ENCODE measurements at places on chromosomes 4 and X. TPM values are rescaled to one million over a fixed set of nuclear protein-coding genes. Genes with fewer than 3 reads are reported as not detected.

- DNase-seq, result peak; percentile 42
Observed at GRCh38 chrX:29890646-29891200, 324.6 kb upstream of the MAGEB2 start.

GRCh38 chr4:67603310-67604028 lies 44.9 kb downstream of the STAP1 start:
- no peak for DNase-seq

AMTN gene
- total RNA-seq, result not detected

DNA sequence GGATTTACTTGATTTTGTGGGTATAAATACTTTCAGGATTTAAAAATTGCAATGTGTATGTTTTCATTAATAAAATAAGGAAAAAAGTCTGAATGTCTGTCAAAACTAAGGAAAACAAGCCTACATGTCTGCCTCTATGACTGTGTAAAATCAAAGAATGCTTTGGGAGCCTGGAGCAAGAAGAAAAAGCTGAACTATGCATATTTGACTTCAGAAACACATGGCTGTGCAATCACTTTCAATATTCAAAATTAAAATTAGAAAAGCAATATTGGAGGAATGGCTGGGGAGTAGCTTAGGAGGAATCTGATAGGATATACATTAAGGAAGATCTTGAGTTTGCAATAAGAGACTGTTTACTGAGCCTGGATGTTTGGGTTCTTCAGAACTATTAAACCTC lies 147.1 kb downstream of the ADAM29 start:
- DNase-seq, result no peak

GRCh38 chr4:89071311-89071710 lies 14.3 kb upstream of the FAM13A start:
- DNase-seq, result no peak

DNA sequence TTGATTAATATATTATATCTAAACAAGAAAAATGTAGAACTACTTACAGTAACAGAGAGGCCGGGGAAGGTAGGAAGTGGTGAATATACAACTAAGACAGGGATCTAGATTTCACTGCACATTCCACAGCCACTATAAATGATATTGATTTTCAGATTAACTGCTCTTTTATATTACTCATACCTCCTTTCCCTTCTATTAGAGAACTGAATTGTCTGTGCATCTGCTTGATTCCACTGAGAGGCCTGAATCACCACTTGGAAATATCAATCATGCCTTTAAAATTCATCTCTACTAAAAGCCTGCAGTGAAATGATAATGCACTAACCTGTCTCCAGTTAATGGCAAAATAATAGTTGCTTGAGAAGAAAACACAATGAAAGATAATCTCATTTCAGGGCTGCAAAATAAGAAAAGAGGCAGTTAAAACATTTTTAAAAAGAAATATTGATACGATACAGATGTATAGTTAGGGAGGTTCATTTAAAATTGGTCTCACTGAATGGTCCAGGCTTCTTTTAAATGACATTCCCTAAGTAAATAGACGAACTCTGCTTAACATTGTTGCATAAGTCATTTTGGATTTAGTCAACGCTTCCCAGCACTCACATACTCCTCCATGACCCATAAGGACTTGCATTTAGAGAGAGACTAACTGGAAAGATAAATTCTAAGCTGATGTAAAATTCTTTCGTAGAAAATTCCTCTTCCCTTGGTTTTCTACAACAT lies 3.8 kb downstream of the ANTXR2 start:
- peak; percentile 60 for DNase-seq

DNA sequence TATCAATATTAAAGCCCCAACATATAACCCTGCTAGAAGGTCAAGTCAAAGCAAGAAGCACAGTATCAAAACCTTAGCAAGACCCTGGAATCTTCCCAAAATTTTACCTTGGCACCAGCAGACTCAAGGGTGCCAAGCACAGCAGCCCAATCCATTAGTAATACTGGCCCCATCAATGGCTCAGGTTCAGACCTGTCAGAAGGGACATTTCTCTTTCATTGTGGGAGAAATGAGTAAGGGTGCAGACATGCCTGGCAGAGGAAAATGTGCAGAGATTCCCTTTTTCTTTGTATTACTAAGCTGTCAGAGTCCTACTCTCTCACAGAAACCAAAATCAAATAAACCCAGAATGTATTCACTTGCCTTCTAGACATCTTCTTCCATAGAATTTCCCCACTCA lies 203.9 kb downstream of the EVC2 start:
- DNase-seq, result no peak

STATH gene
- not detected for total RNA-seq

CPZ gene
- 13.4 TPM for total RNA-seq

DNA sequence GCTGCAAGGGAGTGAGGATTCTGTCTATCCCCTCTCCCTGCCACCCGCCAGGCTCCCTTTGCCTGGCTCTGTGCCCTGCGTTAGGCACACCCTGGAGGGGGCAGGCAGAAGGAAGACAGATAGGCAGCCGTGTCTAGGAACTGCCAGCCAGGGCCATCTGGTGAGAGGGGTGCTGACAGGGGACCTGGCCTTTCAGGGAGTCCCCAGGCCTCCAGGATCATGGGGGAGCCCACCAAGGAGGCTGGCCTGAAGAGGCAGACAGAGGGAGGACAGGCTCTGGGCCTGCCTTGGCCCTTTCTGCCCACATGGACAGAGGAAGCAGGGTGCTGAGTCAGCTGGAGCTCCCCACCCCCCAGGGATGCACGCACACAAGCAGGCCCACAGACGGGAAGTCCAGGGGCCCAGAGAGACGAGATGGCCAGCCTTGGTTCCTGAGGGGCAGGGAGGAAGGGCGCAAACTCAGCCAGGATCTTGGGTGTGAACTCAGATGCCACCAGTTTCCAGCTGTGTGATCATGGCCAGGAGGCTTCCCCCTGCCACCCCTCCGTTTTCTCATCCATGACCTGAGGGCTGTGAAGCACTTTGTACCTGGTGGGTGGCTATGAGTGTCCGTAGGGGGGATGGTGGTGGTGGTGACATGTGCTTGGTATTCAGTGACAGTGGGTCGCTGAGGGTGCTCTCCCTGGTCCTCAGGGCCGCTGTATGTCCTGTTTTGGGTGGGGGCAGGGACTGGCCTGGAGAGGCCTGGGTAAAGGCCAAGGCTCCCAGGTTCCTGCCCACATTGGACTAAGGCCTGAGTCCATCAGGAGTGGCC lies 1.8 kb downstream of the SH3BP2 start:
- DNase-seq, result peak; percentile 89

- no peak for DNase-seq
Observed at GRCh38 chr4:97300561-97300960, 842.7 kb downstream of the STPG2 start.

- DNase-seq, result no peak
Observed at GRCh38 chr4:18021470-18021719, 160 bp downstream of the LCORL start.

GABRQ gene
- total RNA-seq, result not detected

DNA sequence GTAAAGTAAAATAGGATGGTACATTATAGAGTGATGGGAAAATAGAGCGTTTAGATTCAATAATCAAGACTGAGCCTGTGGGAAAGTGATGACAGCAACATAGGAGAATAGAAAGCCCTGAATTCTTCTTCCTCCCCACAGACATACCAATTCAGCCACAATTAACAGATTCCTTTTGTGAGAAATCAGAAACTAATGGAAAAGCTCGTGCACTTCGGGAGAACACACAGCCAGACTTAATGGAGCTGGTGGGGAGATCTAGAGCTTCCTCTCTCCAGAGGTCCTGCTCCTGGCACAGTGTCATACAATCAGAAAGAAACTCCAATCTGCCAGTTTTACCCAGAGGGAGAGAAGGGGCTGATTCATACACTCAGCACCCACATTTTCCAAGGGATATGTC lies 676.3 kb upstream of the BOD1L1 start:
- DNase-seq, result no peak

- DNase-seq, result peak; percentile 23
Observed at GRCh38 chr4:55498051-55498450, 48.7 kb downstream of the CLOCK start.

DNA sequence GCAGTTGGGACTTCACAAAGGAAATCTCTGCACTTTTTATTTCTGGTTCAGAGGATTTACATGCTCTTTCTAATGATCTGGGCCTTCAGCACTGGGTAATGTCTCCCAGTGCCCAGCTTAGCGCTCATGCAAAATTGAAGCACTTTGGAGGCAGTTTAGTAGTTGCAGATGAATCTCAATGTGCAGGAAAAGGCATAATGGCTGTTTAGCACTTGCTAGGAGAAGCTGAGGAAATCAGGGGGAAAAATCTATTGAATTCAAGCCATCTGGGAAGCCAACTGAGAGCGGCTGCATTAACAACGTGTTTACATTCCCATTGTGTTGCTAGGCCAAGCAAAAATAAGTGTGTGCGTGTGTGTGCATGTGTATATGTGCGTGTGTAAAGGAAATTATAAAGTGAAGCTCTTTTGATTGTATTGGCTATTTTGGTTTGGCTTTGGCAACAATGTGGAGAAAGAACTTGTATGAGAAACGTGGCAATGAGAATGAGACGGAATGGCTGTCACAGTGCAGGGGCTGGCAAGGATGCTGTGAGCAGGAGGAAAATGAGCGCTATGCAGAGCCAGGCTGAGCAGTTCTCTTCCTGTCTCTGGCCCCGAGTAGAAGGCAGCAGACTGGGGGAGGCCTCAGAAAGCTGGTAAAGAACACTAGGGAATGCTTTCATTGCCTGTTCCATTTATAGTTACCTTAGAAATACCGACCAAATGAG lies 231.5 kb downstream of the UNC5C start:
- no peak for DNase-seq

OTOP1 gene
- not detected for total RNA-seq
